ENCODE measurements at places on chromosomes 6 and 20.
A peak's percentile ranks its signal among the peaks of the same experiment; 100 is the strongest.

GRCh38 chr6:164035900-164036485 is 621.5 kb downstream of the QKI start:
- DNase-seq: no peak

DNA sequence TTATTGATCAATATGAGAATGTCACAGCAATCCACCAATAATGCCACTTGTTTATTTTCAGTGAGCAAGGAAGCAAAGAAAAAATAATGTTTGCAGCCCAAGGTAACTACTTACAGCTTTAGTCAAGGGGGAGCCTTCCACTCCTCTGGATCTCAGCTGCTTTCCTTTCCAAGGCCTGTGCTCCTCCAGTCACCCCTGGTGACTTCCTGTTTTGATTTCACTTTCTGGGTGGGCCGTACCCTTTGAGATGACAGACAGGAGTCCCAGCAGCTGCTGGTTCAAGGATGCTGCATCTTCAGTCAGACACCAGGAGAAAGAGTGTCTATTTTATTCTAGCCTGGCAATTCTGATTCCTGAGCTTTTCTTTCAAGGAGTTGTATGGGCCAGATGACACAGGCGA is 5.6 kb upstream of the VNN2 start:
- DNase-seq: peak; percentile 4

DNA sequence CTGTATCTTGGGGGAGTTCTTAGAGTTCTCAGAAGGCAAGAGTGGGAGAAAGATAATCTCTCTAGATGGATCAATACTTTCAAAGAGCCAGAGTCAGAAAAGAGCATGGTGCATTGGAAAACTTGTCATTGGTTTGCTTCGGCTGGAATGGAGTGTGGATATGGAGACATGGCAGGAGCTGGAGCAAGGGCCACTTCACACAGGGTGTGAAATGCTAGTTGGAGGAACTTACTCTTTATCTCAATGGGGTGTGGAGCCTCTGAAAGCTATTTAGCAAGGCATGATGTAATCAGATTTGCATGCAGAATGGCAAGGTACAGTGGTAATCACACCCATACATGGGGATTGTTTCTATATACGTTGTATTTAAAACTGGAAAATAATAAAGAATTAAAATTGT is 31.5 kb upstream of the PAQR8 start:
- no peak for DNase-seq

DNA sequence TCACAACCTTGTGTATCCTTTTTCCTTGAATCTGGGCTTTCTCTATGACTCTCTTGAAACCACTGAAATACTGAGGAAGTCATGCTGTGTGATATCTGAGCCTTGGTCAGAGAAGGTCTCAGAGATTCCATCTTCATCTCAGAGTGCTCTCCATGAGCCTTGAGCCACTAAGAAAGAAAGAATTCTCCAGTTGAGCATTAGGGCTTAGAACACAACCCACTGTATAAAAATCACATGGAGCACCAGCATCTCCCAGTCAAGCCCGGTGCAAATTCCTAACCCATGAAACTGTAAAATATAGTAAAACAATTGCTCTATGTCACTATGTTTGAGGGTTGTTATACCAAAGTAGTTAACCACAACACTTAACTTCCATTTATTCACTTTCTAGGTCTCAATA is 181.4 kb downstream of the MOXD1 start:
- DNase-seq: no peak

DNA sequence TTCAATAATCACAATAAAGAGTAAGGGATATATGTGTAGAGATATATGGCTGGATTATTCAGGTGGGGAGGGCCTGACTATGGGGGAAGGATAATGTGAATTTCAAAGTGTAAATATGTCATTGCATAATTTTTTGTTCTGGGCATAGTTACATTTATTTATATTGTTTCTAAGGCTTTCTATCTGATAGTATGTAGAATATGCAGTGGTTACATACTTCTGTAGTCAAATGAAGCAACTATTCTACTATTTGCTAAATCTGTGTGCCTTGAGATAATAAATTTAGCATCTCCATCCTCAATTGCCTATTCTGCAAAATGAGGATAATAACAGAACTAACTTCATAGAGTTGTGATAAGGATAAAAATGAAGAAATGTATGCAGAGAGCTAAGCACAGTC is 359.2 kb downstream of the CDKAL1 start:
- no peak for DNase-seq

Data from T-helper 2 cell (primary cell).